ENCODE measurements at places on chromosomes 3 and 15.

GRCh38 chr3:178709051-178709450, 172.8 kb downstream of the KCNMB2 start:
- DNase-seq, result no peak

DNA sequence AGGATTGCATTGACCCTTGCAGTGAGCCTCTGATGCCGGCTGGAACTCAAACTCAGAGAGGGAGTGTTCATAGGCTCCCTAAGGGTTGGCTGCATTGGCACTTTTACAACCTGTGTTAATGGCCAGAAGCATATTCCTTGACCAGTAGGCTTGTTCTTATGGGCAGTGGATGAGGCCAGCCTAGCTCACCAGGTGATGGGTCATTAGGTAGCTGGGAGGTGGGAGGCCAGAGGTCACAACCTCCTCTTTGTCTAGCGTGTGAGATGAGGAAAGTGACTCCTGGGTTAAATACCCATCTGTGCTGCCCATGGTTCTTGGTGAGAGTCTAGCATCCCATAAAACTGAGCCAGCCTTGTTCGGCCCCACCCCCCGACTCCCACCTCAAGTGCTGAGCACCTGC, 275.7 kb upstream of the CTNNB1 start:
- DNase-seq, result no peak

DNA sequence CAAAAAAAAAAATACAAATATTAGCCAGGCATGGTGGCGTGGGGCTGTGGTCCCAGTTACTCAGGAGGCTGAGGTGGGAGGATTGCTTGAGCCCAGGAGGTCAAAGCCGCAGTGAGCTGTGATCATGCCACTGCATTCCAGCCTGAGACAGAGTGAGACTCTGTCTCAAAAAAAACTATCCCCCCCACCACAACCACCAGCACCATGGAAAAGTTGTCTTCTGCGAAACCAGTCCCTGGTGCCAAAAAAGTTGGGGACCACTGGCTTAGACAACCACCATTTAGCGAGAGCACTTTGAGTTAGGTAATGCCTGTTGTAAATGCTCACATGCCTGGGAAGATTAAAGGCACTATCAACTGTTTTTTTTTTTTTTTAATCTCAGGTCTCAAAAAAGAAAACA, 15.4 kb downstream of the ARHGAP31 start:
- no peak for DNase-seq

- DNase-seq, result no peak
Observed at GRCh38 chr3:37308247-37308646, 133.9 kb upstream of the LRRFIP2 start.

DNA sequence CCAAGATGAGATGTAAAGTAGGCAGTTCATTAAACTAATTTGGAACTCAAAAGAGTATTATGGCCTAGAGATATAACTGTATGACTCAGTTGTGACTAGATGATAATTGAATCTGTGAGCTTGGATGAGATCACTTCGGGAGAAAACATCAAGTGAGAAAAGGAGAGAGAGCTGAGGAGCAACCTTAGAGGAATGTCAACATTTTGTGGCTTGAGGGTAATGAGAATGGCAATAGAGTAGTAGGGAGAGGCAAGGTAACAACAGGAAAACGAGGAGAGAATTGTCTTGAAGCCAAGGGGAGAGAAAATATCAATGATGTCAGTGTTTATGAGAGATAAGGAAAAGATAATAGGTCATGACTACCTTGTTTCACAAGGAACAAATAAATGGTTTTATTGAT, 580.2 kb downstream of the NLGN1 start:
- no peak for DNase-seq

DNA sequence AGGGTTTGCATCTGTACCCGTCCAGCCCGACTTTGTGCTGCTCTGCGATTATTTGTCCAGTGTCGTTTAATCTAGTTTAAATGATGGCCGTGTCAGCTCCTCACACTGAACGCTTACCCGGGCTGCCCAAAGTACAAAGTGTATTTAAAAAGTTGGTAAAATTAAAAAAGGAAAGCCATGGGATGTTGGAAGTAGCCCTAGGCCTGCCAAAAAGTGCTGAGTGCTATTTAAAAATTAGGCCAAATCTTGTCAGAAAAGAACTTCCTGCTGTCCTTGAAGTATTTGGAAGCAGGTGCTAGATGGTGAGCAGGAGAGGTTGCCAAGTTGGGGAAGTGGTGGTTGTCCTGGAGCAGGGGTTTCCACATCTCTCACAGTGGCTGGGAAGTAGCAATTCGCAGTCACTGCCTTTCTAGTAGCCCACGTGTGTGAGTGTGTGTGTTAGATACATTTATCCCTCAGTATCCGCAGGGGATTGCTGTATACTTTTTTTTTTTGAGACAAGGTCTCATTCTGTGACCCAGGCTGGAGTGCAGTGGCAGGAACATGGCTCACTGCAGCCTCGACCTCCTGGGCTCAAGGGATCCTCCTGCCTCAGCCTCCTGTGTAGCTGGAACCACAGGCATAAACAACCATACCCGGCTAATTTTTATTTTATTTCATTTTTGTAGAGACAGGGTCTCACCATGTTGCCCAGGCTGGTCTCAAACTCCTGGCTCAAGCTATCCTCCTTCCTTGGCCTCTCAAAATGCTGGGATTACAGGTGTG, 664 bp downstream of the PPCDC start:
- no peak for DNase-seq

GRCh38 chr3:4972652-4973643, 6.3 kb upstream of the BHLHE40 start:
- DNase-seq, result no peak

DNA sequence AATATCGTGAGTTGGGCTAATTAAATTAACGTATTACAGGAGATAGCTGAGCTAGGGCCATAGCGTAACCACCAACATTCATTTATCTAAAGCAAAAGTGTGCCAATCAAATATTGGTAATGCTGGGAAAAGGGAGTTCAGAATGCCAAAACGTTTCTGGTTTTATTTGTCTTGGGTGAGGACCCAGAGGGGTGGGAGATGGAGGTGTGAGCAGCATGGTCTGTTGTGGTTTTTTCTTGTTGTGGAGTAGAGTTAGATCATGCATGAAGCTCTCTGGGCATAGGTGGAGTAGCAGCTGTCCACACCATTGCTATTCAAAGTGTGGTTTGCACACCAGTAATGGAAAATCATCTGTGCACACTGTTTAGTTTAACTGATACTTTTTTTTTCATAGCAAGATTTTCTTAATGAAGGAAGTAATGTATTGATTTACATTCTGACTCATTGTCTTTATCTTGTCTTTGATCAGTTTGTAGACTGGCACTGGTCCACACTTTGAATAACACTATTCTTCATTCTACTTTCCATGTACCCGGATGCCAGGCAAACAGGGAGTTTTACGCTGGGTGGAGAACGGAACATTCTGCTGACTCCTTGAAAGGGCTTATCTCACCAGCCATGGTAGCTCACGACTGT, 50.8 kb upstream of the CRTC3 start:
- no peak for DNase-seq

- DNase-seq, result no peak
Observed at GRCh38 chr15:57102858-57103257, 184.4 kb downstream of the TCF12 start.

DNA sequence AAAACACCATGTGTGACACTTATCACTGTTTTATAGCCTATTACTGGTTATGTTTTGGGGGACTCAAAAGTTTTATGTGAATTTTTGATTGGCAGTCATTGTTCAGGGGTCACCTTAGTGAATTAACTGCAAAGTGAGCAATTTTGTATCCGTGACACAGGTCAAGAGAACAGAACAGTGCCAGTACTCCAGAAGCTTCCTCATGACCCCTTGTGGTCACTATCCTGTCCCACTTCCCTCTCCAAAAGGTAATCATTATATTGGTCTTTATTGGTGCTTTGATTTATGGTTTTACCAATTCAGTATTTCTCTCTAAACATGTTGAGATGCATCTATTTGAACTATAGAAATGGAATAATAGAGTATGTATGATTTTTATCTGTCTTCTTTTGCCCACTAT, 107.1 kb downstream of the STT3B start:
- no peak for DNase-seq

GRCh38 chr15:74548241-74548640, 7.2 kb downstream of the ARID3B start:
- DNase-seq, result no peak

DNA sequence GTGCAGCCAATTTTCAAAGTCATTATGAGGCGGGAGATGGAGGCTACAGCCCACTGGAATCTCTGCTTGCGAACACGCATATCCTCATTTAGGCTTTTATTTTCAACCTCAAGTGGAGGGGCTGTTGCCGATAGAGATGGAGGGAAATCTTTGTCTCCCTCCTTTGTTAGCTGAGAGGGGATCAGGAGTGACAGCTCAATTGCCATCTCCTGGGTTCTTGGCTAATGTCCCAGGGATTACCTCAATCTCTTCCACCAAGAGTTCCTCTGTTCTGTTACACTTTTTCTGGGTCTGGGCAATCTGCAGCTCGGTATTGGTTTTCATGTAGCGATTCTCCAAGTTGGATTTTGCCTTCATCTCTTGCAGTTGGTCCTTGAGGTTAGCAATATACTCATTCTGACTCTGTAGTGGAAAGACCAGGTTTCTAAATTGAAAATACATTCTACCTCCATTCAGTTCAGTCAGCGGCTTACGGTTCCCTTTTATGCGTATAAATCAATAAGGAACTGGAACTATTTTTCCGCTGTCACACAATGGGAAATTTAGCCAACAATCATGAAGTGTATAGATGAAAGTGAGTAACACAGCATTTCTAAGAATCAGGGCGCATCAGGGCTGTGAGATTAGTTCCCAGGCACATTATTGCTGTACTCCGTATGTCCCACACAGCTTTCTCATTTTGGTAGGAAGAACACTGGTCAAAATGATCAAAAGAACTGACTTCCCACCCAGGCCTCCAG, 36.2 kb upstream of the RPL35A start:
- no peak for DNase-seq

- DNase-seq, result no peak
Observed at GRCh38 chr15:74333662-74334061, 33.8 kb downstream of the CYP11A1 start.

GRCh38 chr3:13237776-13238490, 164.7 kb upstream of the IQSEC1 start:
- DNase-seq, result no peak

DNA sequence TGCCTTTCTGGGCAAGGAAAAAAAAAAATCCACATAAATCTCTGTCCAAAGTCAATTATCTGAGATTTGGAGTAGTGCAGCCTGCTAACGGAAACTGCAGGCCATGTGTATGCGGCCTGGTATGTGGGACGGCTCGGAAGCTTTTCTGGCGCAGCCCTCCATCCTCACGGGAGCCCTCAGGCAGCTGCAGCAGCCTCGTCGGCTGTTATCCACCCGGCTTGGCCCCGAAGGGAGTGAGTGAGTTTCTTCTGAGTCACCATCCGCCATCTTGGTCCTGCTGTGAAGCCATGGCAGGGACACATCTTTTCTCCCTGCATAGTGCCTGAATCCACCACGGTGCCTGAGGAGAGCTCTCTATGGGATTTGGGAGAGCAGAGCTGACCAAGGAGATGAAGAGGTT, 62.8 kb downstream of the POLR2M start:
- DNase-seq, result no peak

DNA sequence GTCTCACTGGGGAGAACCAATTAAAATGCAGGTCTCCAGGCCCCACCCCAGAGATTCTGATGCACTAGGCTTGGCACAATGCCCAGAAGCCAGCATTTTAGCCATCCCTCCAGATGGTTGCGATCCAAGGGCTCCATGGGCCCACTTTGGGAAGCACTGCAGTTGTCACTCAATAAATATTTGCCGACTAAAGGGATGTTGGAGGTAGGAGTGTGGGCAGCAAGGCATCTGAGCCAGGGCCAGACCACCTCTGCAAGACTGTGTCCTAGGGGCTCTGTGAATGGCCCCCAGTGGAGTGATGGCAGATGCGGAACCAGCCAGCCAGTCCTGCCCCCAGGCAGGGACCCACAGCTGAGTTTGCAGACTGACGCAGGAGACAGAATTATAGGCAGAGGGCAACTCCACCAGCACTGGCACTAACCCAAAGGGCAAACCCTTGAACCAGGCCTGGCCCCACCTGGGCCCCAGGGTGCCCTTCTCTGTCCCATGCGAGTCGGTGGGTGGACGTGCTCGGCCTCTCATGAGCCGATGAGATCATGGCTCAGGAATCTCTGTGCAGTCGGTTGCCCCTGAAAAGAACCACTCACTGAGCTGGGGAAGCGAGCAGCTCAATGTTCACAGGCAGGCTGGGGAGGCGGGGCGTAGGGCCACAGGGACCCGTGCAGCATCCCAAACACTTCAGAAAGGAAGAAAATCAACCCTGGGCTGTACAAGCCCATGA, 49.7 kb downstream of the SEMA5B start:
- no peak for DNase-seq

- DNase-seq, result no peak
Observed at GRCh38 chr3:49610666-49611280, 56.5 kb downstream of the BSN start.

DNA sequence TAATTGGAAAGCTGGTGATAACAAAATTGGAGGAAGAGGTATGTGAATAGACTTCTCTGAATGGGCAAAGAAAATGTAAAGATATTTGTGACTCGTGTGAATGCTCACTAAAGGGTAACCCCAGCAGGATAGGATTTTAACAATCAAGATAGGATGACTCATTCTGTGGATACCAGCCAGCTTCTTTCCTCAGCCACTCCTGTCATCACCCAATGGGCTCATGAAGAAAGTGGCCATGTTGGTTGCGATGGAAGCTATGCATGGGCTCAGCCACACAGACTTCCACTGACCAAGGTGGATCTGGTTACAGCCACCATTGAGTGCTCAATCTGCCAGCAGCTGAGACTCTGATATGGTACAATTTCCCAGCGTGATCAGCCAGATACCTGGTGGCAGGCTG, 40.9 kb downstream of the STRIT1 start:
- no peak for DNase-seq

GRCh38 chr3:60190073-60190472, 1061.2 kb downstream of the FHIT start:
- DNase-seq, result no peak

DNA sequence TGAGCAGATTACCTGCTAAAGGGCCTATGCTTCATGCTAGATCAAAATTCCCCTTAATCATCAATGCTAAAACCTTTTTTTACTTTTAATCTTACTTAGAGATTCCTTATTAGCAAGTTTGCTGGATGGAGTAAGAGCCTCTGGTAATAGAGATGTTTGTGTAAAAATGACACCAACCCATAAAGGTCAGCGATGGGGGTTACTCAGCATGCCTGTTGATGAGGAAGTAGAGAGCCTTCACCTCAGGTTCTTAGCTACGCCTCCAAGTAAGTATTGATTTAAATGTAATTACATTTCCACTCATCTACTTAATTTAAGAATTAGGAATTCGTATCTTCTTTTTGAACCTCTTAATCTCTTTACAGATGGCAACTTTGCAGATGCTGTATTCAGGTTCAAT, 38.8 kb downstream of the DNAJC13 start:
- no peak for DNase-seq
